Foreskin keratinocyte (primary cell): ENCODE measurements at places on chromosomes 5 and 9. TPM values are rescaled to one million over a fixed set of nuclear protein-coding genes. Genes with fewer than 3 reads are reported as not detected.

GRCh38 chr5:160697281-160697680 lies 154.7 kb downstream of the ATP10B start:
- no peak for DNase-seq

- DNase-seq, result no peak
Observed at GRCh38 chr9:90857091-90857490, 55.5 kb downstream of the SYK start.

GRCh38 chr9:132969783-132970182 lies 8.7 kb upstream of the GFI1B start:
- DNase-seq, result no peak

DNA sequence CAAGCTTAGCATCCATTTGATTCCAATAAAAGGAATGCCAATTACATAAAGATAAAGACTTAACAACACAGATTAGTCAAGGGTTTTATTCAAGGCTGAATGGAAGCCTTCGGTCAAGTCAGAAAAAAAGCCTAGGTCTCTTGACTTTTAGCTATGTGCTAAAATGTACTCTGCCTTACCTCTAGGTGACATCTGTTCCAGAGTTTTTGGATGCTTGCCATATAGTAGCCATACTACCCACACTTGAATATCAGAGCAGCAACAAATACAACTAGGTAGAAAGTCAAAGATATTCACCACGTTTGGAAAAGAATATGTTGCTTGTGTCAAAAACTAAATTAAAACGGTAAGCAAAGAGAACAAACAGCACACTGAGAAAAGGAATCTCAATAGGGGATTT lies 484.7 kb downstream of the ELAVL2 start:
- no peak for DNase-seq

DNA sequence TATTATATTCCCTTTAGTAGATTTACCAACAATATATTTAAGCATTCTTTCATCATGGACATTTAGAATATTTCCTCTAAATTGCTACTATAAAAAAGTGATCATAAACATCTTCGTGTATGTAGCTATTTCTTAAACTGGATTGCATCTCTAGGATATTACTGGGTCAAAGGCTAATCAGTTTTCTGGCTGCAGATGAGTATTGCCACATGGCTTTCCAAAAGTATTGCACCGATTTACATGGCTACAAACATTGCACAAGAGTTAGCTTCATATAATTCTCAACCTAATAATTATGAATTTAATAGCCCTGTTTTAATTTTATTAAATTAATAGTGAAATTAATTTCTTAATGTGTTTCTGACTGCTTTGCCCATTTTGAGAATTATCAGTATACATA lies 183.4 kb downstream of the DMRT2 start:
- no peak for DNase-seq

- no peak for DNase-seq
Observed at GRCh38 chr5:54848581-54848980, 136.8 kb downstream of the ESM1 start.

GRCh38 chr5:98977723-98978122 lies 48.9 kb upstream of the CHD1 start:
- DNase-seq, result no peak

- no peak for DNase-seq
Observed at GRCh38 chr9:93116072-93116961, 17.7 kb downstream of the NINJ1 start.

GRCh38 chr9:31519424-31519823 lies 865.0 kb upstream of the ACO1 start:
- DNase-seq, result no peak

DNA sequence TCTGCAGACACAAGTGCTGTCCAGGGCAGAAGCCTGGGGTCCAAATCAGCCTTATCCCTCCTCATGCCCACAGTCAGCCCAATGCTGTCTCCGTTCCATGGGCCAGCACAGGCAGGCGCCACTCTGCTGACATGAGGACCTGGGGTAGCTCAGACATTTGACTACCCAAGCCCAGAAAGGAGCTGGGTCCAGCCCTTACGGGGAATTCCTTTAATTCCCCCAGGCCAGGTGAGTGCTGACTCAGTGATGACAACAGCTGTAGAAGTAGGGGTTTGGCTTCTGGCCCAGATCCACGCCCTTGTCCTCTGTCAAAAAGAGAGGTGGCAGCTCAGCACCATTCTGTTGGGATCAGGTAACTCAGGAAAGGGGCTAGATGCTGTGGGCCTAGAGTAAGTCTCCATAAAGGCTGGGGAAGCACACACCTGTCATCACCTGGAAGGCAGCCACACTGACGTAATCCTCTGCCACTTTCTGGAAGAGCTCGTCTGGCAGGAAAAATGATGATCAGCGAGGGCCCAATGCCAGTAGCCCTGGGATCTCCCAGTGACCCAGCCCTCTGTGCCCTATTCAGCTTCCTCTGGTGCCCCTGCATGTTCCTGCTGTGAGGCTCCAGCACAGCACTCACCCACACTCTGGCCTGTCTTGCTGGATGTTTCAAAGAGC lies 1.9 kb downstream of the RAB24 start:
- peak; percentile 92 for DNase-seq

GRCh38 chr5:52844885-52845284 lies 57.2 kb downstream of the ITGA1 start:
- DNase-seq, result no peak

DNA sequence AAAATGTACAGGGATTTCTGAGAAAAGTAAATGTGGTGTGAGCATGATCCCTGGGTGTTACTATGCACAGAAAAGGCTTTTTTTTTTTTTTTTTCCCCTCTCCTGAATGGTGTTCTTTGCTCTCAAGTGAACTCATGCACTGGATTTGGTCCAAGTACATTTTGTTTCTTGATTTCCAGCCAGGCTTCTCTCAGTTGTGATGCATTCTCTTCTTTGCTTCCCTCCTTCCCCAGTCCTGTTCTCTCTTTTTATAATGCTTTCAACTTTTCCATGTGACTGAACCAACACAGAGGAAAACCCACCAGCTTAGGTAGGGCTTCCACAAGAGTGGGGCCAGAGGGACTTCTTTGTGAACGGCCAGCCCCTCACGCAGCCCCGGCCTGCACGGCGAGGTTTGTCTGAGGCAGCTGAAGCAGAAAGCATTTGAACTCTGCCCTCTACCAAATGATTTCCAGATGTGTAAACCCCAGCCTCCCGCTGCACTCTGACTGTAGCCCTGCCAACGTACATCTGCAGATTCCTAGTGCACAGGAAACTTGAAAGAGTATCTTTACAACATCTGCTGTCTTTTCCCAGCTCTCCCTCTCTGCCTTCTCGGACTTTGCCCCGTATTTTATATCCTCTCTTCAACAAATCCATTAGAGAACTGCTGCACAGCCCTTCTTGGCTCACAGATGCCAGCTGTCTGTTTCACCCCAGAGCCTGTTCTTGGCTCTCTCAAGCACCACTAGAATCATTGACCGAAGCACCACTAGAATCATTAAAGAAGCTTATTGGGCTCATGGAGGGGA lies 71.8 kb upstream of the CD180 start:
- DNase-seq, result peak; percentile 76

Gene SLU7
- 26.4 and 26.6 TPM in 2 replicates for polyA plus RNA-seq

Gene TMOD1
- polyA plus RNA-seq, result not detected in 2 replicates

Gene SLC34A1
- not detected in 2 replicates for polyA plus RNA-seq

Gene GABRA6
- not detected in 2 replicates for polyA plus RNA-seq

Gene NRARP
- polyA plus RNA-seq, result 0.76 and 0.96 TPM in 2 replicates

Gene ZFR
- polyA plus RNA-seq, result 19.5 and 23.4 TPM in 2 replicates

Gene NPR3
- polyA plus RNA-seq, result not detected in 2 replicates

Gene RGS7BP
- polyA plus RNA-seq, result not detected in 2 replicates

Gene IL5
- not detected in 2 replicates for polyA plus RNA-seq

Gene SGCD
- not detected in 2 replicates for polyA plus RNA-seq
